ENCODE measurements at places on chromosomes 13 and 19. TPM values are rescaled to one million over a fixed set of nuclear protein-coding genes. Genes with fewer than 3 reads are reported as not detected.

DLL3 gene
- not detected for total RNA-seq

FLT1 gene
- 18.1 TPM for total RNA-seq

ZNF865 gene
- total RNA-seq = 10.3 TPM

ZNF529 gene
- 21.4 TPM for total RNA-seq

PLPPR3 gene
- 1.7 TPM for total RNA-seq

CEACAM3 gene
- 0.99 TPM for total RNA-seq

PLK5 gene
- total RNA-seq = not detected

DNA sequence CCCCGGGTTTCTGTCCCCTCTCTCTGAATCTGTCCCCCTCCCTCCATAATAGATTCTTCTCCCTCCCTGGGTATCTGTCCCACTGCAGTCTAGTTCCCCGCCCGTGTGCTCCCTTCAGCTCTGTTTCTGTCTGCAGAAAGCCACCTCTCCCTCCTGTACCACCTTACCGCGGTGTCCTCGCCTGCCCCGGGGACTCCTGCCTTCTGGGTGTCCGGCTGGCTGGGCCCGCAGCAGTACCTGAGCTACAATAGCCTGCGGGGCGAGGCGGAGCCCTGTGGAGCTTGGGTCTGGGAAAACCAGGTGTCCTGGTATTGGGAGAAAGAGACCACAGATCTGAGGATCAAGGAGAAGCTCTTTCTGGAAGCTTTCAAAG, 1.3 kb downstream of the FCGRT start:
- DNase-seq = no peak

DNA sequence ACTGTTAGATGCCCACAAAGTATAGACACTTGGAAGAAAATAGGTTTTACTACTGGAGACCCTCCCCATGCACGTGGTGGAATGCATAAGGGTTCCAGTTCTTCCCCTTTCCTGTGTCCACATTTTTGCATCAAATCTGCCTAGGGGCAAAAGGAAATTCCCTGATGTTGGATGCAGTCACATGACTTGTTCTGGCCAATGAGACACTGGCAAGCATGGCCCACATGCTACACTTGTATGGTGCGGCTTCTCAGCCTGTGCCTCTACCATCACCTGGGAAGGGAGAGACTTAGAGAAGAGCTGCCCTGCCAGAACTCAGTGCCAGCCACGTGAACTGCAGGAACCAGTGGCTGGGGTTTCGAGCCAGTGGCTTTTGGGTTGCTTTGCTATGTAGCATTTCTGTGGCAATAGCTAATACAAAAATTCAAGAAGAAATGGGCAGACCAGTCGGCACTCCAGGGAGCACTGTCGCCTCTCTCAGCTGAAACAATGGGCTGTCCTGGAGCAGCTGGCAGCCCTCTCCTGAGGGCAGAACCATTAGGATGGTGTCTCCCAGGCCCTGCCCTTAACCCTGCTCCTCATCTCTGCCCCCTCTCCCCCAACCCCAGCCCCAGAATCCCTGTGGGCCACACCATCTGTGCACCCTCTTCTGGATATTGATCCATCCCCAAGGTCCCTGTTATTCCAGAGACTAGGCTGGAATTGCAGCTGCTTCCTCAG, 634.0 kb downstream of the UQCRFS1 start:
- no peak for DNase-seq

- no peak for DNase-seq
Measured at GRCh38 chr19:15439078-15439799, 10.5 kb downstream of the WIZ start.

GRCh38 chr19:37964109-37964508, 57.1 kb downstream of the SIPA1L3 start:
- no peak for DNase-seq

GRCh38 chr19:55598719-55599467, 424 bp downstream of the FIZ1 start:
- DNase-seq = peak; percentile 94

GRCh38 chr13:30832845-30833332, 73.2 kb upstream of the MEDAG start:
- DNase-seq = peak; percentile 80

DNA sequence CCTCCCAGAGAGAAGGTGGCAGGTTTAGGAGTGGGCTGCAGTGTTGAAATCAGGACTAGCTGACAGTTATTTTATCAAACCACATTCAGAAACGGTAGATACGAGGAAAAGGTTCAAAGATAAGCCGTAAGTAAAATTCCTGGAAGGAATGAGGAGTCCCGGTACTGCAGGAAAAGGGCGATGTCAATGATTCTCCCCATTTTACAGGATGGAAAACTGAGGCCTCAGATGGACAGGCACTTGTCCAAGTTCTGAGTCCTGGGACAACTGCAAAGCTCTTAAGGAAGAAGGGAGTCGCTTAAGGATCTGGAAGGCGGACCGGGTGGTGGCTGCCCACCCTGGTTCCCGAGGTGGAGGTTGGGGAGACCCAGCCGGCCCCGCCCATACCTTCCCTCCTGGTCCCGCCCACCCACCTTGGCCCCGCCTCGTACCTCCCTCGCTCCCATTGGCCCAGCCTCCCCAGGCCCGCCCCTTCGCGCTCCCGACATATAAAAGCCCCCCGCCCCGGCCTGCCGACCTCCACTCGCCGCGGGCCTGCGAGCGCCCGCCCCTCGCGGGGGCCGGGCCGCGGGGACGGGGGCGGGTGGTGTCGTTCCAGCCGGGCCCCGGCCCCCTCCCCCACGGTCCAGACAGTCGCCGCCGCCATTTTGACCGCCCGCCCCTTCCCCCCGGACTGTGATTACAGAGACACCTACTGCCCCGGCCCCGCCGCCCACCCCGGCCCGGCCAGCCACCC, 603 bp downstream of the RFX1 start:
- peak; percentile 96 for DNase-seq

- DNase-seq = no peak
Measured at GRCh38 chr13:112558696-112559418, 29.1 kb downstream of the TUBGCP3 start.

DNA sequence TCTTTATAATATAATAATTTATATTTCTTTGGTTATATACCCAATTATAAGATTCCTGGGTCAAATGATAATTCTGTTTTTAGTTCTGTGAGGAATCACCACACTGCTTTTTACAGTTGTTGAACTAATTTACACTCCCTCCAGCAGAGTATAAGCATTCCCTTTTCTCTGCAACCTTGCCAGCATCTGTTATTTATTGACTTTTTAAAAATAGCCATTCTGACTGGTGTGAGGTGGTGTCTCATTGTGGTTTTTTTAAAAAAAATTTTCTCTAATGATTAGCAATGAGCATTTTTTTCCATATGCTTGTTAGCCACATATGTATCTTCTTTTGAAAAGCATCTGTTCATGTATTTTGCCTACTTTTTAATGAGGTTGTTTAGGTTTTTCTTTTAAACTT, 122.2 kb downstream of the ZNF486 start:
- no peak for DNase-seq

DNA sequence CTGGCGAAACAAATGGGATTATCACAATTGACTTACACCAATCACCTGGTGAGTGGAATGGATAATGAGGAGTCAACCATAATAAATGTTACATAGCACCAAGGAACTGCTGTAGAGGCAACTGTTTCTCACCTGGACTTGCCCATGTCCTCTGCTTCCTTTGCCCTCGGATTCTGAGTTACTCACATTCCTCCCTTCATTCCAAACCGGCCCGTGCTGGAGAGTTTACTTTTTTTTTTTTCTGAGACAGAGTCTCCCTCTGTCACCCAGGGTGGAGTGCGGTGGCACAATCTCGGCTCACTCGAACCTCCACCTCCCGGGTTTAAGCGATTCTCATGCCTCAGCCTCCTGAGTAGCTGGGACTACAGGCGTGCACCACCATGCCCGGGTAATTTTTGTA, 41.5 kb upstream of the TSC22D1 start:
- DNase-seq = no peak

GRCh38 chr19:44894052-44894400, 3.0 kb downstream of the TOMM40 start:
- no peak for DNase-seq

- no peak for DNase-seq
Measured at GRCh38 chr13:90270226-90270625, 1077.3 kb upstream of the MIR17HG start.

DNA sequence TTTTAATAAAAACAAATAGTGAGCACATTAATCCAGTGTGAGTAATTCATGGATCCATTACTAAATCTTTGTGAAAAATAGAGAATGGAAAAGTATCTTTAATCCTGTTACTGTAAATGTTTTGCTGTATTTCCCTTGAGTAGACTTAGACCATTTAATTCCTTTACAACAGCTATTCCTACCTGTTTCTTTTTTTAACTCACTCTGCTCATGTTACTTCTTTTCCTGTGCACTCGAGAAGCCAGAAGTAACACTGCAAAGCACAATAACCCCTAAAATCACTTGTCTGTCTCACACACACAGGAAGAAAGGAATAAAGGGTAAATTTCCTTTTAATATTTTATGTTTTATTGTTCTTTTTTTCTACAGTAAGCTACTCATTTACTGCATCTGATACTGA, 244.3 kb downstream of the SHISA2 start:
- no peak for DNase-seq

DNA sequence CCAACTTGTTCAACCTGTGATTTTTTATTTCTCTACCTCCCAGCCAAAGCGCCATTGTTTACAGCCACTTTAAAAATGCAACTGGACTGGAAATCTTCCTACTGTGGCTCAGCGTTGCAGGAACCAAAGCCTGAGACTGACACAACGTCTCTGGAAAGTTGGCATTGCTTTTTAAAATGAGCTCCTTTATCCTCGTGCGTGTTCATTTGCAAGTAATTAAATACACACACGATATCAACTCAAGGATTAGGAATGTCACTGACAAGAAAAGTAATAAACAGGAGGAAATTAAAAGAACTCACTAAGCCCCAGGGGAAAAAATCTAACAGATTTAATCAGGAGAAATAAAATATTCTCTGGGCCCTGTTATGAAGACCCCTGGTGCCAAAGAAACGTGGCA, 184.6 kb upstream of the IRS2 start:
- no peak for DNase-seq

DNA sequence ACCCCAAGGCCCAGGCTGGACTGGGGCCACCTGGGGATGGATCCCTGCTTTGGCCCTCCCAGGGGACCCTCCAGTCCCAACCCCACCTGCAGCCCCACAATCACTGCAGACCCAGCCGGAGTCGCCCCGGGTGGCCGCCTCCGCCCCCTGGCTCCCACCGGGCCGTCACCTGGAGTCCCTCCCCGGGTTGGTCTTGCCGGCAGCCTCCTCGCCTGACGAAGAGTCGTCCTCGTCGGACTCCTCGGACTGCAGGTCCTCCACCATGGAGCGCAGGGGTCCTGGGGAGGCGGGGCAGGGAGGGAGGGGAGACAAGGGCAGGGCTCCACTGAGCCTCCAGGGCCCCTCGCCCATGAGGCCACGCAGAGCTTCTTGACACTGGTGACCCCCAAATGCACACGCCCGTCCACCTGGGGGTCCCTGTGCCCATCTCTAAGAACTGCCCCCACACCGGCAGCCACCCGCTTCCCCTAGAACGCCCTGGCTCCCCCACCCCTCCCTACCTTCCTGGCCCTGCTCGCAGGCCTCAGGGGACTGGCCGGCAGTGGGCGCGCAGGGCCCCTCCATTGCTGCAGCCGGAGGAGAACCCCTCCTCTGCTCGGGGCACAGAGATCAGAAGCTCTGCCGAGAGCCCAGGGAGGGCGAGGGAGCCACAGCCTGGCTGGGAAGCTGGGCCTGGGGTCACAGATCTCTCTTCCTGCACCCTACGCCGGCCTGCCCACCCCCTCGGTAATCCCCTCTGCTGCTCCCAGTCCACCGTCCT, 63.4 kb downstream of the MLLT1 start:
- no peak for DNase-seq

DNA sequence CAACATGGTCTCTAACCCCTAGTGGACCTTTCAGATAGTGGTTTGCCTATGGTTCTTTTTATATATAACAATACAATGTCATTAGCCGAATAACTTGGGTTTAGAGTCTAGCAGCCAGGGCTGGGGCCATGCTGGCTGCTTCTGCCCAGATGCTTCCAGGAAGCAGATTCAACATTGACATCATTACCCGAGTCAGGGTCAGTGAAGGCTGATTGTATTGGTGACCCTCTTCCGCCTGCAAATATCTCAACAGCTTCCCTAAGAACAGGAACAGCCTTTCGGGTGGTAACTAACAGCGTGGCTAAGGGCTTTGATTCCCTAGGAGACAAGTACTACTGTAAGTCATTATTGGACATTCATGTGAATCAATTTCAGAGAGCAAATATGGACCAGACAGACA, 476.4 kb downstream of the UQCRFS1 start:
- DNase-seq = no peak

Data from adrenal gland (tissue), 19 donors.